ENCODE measurements at places on chromosomes 16 and 17.

- H3K27ac ChIP-seq = no peak overlapping the region
- H3K4me1 ChIP-seq = no peaks in the 10 kb centered on the region
- H3K36me3 ChIP-seq = no peaks in the 10 kb centered on the region
These were observed 11.8 kb downstream of the SLC9A5 start for GRCh38 chr16:67260426-67261063.

DNA sequence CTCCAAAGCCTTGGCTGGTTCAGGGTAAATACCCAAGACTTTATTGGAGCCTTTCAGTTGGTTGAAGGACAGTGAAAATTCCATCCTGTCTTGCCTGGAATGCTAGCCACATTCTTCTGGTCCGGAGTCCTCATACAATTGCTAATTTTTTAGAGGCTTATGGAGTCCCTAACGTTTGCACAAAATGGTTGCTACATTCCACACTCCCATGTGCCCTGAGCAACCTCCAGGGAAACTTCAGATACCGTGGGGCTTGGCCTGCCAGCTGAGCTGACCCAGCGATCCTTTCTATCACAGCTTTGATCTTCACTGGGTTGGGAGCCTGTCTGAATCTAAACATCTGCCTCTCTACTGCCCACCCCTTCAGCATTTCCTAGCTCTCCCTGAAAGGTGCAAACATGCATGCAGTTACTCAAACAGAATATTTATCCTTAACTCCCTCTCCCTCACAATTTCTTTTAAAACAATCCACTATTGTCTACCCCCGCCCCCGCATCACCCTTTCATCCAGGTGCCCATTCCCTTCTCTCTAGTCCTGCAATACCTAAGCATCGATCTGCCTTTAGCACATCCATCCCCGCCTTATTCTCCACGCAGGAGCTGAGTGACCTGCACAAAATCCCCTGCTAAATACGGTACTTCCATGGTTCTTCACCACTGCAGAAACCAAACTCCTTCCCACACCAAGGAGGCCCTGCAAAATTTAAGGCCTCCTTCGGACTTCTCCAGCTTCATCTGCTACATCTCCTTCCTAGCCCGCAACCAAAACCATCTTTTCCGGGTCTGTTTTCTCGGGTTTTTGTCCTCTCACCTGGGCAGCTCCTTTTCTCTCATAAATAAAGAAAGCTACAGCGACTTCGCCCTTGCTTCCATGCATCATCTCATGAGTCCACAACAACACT lies 810 bp upstream of the GAN start:
- peak overlapping the region; percentile 51 for H3K27ac ChIP-seq
- peak overlapping the region; percentile 85 for H3K4me3 ChIP-seq
- peaks cover 12% of the 10 kb centered on the region for H3K4me1 ChIP-seq
- DNase-seq = no peak
- H3K27me3 ChIP-seq = no peaks in the 10 kb centered on the region

DNA sequence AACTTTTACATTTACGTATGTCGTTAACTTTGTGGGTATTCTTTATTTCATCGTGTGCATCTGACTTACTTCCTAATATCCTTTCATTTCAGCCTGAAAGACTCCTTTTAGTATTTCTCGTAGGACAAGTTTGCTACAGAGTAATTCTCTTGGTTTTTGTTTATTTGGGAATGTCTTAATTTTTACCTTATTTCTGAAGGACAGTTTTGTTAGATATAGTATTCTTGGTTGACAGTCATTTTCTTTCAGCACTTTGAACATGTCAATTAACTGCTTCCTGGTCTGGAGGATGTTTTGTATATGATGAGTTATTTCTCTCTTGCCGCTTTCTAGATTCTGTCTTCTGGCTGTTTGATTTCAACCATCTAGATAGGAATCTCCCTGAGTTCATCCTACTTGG lies 109.2 kb upstream of the NACA2 start:
- no peak overlapping the region for H3K27ac ChIP-seq
- no peak for DNase-seq

DNA sequence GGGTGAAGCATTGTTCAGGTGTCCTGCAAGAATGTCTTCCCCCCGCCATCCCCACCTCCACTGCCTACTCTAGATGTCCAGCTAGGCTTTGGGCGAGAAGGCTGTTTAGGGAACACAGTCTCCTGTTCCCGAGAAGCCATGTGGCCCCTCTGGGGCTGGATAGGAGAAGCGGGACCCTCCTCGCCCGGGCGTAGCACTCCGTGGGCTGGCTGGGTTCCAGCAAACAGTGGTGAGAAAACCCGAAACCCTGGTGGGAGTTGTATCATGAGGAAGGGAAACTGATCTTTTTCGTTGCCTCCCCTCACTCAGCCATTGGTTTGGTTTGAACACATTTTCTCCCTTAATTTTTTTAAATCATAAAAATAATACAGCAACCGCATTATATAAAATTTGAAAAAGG lies 56.6 kb downstream of the IRF8 start:
- H3K36me3 ChIP-seq = no peaks in the 10 kb centered on the region
- H3K27me3 ChIP-seq = no peaks in the 10 kb centered on the region
- no peak overlapping the region for H3K4me3 ChIP-seq
- no peak overlapping the region for H3K27ac ChIP-seq

DNA sequence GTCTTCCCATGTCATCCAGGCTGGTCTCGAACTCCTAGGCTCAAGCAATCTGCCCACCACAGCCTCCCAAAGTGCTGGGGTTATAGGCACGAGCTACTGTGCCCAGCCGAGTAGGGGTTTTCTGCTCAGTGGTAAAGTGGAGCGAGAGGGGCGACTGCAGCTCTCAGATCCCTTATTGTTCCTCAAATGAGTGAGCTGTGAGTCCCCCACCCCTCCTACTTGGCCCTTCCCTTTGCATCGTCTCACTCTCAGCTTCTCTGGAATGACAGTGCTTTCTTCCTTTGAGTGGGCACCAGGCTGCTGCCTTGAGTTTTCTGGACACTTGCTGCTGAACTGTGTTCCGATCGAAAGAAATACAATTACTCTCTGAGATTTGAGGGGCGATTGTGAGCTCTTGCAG lies 63.5 kb downstream of the MSI2 start:
- H3K27me3 ChIP-seq = no peaks in the 10 kb centered on the region
- no peak overlapping the region for H3K27ac ChIP-seq
- no peak for DNase-seq
- H3K36me3 ChIP-seq = no peaks in the 10 kb centered on the region
